CD4-positive, alpha-beta T cell treated with Interleukin-17A for 4 hours (primary cell): ENCODE measurements at places on chromosomes 6 and 20.
A peak's percentile ranks its signal among the peaks of the same experiment; 100 is the strongest.

DNA sequence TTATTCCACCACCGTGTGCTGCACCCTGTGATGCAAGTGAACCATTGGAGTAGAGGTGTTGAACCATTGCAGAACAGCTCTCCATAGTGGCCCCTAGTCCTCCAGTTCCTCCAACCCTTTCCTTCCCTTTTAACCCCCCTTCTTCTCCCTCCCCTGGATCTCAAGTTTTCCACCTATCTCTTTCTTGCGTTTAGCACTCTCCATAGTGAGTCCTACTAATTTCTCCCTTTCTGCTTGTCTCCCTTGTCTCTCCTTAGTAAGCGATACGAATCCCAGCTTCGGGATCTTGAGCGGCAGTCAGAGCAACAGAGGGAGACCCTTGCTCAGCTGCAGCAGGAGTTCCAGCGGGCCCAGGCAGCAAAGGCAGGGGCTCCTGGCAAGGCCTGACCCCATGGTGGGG is 1.1 kb downstream of the PFDN6 start:
- no peak for DNase-seq

GRCh38 chr20:40181676-40182075 is 507.4 kb downstream of the MAFB start:
- no peak for DNase-seq

- no peak for DNase-seq
These were observed 34.8 kb upstream of the RUNX2 start for GRCh38 chr6:45293306-45293705.

DNA sequence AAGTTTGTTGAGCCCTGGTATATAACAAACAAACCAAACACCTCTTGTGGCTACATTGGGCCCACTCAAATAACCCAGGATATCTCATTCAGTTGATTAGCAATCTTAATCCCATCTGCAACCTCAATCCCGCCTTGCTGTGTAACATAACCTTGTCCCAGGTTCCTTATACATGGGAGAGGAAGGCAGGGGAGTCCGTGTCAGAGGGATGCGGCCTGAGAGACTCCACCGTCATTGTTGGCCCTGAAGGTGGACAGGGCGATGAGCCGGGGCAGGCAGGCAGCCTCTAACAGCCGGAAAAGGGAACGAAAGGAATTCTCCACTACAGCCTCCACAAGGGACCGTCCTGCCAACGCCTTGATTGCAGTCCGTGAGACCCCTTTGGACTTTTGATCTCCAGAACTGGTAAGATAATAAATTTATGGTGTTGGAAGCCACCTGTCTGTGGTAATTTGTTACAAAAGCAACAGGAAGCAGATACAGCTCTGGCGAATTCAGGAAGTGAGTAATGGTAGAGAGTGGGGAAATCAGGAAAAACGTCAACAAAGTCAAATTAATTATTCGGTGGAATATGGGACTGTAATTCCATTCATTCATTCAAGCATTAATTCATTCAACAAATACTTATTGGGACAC is 124.5 kb upstream of the SALL4 start:
- DNase-seq = no peak

DNA sequence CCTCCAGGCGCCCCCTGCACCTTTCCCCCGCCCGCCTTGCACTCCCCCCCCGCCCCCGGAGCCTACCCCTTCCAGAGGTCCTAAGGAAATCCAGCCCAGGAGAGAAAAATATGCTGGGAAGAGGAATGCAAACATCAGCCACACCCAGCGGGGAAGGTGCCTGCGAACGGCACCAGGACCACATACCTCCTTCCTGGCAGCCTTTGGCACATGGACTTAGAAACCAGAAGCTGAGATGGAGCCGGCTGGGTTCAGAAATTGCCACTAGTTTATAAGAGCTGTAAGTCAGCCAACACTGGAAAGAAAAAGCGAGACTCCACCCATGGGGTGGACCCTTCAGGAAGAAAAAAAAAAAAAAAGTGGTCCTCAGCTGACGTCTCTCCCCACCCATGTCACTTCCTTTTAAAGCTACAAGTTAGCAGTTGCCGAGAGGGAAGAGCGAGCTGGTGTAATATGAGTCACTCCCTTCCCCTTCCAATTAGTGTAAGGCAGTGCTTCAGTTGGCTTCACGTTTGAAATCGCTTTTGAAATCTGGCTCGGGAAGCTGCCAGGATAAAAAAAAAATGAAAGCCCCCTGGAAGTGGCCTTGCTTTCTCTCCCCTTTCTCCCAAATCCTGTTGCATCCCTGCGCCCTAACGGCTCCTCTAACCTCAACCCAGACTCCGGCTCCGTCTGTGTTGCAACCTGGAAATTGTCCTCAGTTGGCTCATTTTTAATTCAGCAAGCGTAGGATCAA is at the start of gene AGPAT4:
AGPAT4 (minus strand) TSS at position 310 of the 736 bp plus-strand sequence. CDS start 41,848 bp downstream, outside the sequence.
- peak; percentile 74 for DNase-seq

DNA sequence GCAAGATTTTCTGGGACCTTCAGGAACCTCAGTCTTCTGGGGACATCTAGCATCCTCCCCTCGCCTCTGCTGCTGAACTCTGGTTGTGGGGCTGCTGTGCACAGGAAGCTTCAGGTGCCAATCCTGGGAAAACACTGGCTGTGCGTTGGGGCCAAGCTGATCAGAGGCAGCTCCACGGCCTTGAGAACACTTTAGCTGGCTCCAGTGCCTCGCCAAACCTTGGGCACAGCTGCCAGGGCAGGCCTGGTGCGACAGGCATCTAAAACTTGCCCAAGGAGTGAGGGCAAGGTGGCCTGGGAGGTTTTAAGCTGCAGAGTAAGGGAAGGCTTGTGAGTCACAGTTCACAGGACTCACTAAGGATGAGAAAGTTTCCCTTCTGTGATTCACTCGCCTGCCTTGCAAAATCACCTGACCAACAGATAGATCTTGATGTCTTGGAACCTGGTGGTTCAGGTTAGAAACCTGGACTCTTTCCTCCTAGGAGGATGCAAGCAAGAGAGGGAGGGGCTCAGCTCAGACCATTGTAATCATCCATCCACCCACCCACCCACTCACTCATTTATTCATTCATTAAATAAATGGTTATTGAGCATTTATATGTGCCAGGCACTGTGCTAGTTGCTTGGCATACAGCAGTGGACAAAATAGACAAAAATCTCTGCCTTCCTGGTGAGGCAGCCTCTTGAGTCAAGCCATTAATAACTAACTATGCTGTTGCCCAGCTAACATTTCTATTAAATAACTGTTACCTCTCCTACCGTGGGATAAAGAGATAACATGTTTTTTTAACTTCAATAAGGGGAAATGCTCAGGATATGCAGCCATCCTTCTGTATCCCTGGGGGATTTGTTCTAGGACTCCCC is 2.5 kb upstream of the SPATS1 start:
- DNase-seq = no peak

DNA sequence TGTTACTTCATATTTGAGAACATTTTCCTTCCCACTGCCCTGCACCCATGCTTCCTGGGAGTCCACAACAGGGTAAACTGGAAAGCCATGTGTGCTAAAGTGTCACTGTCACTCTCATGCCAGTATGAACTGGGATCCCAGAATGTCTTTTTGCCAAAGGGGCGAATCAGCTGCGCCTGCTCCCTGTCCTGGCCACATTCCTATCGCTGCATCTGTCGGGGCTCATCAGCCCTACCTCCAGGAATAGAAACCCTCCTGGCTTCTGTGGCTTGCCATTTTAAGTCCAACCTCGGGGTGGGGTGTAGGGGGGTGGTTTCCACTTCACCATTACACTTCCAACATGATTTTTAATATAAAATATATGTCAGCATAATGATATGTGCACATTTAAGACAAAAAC is 933 bp downstream of the KLHL31 start:
- no peak for DNase-seq

DNA sequence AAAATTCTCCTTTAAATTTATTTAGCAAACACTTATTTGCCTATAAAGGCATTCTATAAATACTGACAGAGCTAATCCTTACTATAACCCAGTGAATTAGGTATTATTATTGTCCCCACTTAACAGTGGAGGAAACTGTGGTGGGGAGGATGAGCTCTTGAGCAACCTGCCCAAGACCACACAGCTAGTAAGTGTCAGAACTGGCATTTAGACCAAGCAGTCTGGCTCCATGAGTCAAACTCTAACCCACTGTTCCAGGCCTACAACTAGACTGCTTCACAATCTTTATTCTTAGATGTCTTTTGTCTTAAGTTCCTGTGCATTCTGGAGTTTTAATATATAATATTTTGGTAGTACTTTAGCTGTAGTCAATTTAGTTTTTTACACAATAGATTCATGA is 530.8 kb downstream of the BCKDHB start:
- no peak for DNase-seq

- DNase-seq = no peak
These were observed 227.2 kb upstream of the SULF2 start for GRCh38 chr20:48012401-48012974.

DNA sequence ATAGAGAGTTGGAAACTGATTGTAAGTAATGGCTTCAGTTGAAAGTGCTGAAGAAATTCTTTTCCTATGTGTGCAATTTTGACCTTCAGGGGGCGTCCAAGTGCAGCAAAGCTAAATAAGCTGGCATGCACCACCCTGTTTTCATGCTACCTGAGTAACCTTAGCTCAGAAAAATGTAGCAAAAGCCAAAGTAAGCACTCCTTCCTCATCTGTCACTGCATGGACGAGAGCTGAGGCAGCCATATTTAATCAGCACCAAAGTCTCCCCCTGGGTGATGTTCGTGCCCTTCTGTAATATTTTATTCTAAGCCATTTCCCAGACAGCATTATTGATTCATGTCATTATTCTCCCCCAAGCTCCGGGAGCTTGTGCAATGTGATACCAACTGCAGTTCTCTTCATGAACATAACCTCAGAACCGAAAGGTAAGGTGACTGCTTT is 123.1 kb downstream of the RPS12 start:
- no peak for DNase-seq

GRCh38 chr6:36196880-36197548 is 470 bp downstream of the BRPF3 start:
- DNase-seq = peak; percentile 100

GRCh38 chr6:45419571-45420082 is 41.9 kb upstream of the SUPT3H start:
- DNase-seq = peak; percentile 74

GRCh38 chr20:38260025-38260377 is 534 bp downstream of the KIAA1755 start:
- DNase-seq = no peak

GRCh38 chr6:3228771-3229565 is 1.5 kb upstream of the TUBB2B start:
- DNase-seq = peak; percentile 52
